ENCODE measurements at places on chromosomes 11 and 22.

DNA sequence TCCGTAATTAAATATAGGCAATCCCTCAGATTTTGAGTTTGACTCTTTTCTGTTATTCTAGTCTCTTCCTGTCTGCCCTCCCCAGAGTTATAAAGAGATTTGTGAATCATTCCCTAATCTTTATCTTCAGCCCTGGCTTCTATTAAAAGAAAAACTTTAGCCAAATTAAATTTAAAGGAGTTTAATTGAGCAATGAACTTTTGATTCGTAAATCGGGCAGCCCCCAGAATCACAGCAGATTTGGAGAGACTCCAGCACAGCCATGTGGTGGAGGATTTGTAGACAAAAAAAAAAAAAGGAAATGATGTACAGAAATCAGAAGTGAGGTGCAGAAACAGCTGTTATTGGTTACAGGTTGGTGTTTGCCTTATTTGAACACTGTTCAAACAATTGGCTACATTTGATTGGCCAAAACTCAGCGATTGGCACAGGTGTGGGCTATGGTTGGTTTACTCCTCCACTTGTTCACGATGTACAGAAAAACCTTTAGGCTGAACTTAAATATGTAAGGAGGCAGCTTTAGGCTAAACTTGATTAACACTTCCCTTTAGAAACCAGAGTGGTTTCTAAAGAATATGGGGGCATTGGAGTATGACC, 2.3 kb upstream of the ALKBH8 start:
- no peak for DNase-seq

DNA sequence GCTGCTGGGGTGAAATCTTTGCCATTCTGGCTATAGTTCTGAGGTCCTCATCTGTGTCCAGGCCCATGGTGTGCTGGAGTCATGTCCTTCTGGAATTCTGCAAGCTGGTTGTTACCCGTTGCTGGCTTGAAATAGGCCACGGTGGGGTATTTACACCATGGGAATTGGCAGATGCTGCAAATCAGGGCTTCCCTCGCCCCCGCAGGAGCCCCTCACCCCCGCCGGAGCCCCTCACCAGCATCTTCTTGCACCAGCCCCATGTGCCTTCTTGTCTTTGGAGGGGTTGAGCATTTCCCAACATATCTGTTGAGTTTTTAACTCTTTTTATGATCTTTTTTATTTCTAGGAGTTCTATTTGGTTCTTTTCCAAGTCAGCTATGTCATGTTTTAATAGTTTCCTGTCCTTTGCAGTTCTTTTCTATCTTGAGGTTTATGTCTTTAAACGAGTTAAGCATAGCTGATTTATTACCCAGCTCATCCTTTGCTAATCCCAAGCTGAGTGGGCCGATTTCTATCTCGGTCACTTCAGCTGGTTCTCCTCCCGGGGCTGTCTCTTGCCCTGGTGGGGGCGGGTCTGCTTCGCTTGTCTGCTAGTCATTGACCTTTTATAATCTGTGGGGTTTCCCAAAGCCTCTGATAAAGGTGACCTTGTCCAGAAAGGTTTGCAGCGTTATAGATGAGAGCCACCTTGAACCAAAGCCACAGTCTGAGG, 17.6 kb downstream of the ANO1 start:
- no peak for DNase-seq

- no peak for DNase-seq
These were observed 11.9 kb upstream of the ARHGAP42 start for GRCh38 chr11:100675115-100675650.

GRCh38 chr11:63909591-63910506, 7.1 kb downstream of the RCOR2 start:
- DNase-seq = no peak

GRCh38 chr11:68959465-68960293, 21.1 kb downstream of the MRGPRD start:
- DNase-seq = no peak

GRCh38 chr11:118342503-118343161, at the start of gene CD3D:
Gene CD3D (minus strand): TSS chr11:118342705. CDS start chr11:118342607, 98 bp downstream.
- DNase-seq = peak; percentile 40

GRCh38 chr11:107496011-107496410, 38.4 kb upstream of the CWF19L2 start:
- DNase-seq = no peak

DNA sequence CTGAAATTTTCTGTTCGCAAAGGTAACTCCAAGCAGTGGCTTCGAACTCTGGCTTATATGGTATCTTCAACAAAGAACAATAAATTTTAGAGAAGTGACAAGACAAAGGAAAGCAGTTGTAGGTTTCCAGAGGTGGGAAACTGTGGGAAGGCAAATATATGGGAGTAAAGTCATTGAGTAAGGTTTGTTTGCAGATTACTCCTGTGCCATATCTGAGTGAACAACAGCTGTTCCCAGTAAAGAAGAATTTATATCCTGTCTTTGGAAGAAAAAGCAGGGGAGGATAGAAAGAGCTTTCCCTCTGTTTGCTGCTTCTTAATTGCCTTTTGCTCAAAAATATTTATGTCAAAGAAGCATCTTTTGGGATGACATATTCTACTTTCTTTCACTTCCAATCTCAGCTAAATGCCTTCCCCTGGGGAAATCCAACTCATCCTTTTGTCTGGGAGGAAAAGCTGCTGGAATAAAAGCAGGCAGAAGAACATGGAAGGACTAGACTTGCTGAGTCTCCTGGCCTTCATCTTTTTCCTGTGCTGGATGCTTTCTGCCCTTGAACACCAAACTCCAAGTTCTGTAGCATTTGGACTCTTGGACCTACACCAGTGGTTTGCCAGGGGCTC, 10.4 kb upstream of the RCN1 start:
- no peak for DNase-seq

DNA sequence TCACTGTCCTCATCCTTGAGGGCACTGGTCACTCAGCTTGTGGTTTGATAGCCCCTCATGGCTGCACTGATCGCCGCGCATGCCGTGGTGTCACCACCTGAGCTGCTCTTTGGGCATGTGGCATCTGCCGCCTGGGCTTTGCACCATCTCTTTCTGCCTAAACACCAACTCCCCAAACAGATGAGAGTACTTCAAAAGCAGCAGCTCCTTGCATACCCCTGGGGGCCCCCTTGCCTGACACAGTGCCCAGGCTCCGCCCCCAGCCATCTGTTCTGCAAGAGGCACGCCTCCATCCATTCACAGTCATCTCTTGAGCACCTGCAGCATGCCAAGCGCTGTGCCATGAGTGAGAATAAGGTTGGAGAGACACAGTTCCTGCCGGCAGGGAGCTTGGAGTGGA, 104.5 kb upstream of the B3GAT1 start:
- no peak for DNase-seq

DNA sequence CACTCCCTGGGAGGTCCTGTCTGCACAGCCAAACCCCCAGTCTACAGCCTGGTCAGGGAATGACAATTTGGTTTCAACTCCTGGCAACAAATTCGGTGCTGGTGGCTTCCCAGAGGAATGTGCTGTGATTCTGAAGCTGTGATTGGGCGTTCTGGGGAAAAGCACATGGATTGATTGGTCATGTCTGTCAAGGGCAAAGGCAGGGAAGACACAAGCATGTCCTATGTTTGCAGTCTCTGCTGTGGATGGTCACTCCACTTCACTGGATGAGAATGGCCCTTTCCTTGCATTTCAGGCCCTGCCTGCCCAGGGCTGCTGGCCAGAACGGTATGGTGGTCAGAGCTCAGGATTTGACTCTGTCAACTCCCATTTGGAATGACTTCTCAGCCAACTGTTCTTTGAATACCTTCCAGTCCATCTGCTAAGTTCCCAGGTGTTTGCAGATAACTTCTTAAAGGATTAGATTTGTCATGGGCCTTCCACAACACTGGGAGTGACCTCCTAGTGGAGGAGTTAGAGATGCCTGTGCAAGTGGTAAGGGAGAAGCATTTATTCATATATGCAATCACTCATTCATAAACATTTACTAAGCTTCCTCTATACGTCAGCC, 42.7 kb downstream of the SGSM1 start:
- DNase-seq = no peak

DNA sequence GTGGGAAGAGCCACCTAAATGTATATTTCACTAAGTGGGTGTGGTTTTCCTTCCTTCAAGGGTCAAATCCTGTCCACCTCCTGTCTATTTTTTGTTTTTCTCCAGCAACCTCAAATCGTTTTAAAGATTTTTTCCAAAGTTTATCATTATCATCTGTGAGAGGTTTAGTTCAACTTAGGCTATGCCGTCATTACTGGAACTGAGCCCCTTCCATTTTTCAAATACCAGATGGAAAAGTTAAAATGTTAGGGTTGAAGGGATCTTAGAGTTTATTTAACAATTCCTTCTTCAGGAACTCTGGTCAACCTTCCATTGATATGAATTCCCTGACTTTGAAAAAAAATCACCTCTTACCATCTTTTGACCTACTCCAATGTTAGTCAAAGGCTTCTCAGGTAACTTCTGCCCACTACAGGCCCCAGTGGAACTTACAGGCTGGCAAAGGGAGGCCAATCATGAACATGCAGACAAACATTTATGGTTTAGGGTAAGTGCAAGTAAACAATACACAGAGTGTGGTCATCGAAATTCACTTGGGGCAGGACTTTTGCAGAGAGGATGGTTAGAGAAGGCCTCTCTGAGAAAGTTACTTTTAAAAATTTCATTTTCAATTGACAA, 45.2 kb downstream of the SYN3 start:
- no peak for DNase-seq

DNA sequence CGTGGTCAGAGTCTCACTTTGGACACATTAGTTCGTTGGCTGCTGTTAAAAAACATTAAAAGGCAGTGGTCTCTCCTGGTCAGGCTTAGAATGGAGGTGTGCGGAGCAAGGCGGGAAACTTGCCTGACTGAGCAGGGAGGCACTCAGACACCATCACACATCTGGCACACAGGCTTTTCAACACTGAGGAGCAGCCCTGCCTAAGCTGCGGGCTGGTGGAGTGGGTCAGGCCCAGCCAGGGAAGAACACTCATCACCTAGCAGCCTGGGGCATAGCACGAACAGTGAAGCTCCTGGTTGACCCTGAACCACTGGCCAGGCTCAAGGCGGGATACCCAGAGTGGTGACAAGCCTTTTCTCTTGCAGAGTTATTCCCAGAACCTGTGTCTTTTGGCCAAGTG, 4.2 kb downstream of the KAT5 start:
- DNase-seq = no peak

DNA sequence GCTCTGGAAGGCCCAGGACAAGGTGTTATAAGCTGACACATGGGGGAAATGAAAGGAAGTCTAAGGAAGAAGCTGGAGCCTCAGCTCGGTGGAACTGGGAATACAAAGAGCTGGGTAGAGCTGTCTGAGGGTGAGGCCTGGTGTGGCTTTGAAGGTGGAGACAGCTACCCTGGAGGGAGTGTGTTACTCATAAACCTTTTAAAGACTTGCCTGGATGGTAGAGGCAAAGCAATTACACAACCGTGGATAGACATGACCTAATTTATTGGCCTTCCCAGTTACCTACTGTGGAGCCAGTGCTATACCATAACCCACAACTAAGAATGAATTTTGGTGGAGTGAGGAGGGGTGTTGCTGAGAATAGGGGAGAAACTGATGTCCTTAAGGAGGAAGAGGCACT, 22.6 kb downstream of the EXPH5 start:
- no peak for DNase-seq

DNA sequence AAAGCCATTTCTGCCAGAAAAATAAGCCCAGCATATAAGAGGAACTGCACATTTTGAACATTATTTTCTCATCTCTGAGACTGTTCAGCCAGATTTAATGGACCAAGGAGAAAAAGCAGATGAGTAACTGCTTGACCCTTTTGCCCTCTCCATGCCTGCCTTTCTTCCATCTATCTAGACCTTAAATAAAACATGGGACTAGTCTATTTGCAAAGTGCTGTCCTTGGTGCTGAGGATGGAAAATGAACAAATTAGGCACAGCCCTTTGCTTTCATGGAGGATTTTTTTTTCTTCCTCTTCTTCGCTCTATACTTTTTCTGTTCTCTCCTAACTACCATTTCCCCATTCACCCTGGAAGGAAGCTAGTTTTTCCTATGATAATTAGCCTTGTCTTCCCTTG, 361.3 kb downstream of the GRM5 start:
- DNase-seq = no peak

- DNase-seq = no peak
These were observed 38.6 kb downstream of the PACSIN2 start for GRCh38 chr22:42976217-42976933.

- no peak for DNase-seq
These were observed 96.2 kb upstream of the SYT13 start for GRCh38 chr11:45382133-45382878.

DNA sequence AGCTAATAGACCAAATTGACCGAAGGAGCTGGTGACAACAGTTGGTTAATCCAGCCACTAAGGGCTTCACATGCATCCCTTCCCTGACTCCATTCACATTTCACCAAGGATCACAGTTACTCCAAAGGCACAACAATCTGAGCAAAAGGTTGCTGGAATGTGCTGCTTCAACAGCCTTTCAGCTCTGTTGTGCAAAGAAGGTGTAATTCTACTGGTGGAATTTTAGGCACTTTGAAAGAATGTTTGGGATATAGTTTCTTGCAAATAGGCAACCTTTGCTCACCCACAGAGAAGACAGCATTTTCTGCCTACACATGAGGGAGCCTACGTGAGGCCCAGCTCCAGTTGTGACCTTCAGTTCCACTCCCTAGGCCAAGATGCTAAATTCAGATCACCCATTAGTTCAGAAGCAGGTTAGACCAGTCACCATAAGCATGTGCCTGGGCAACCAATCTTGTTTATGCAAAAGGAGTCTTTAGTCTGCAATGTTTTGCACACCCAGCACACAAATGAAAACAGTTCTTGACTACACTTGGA, 21.6 kb upstream of the FCHSD2 start:
- DNase-seq = no peak

- DNase-seq = no peak
These were observed 2.3 kb downstream of the SHANK3 start for GRCh38 chr22:50674606-50675552.

GRCh38 chr11:131928992-131929391, 558.6 kb downstream of the NTM start:
- DNase-seq = no peak

GRCh38 chr11:110173811-110174644, 80.8 kb downstream of the ZC3H12C start:
- peak; percentile 42 for DNase-seq

GRCh38 chr11:7381937-7382336, 103.4 kb upstream of the OLFML1 start:
- DNase-seq = no peak

DNA sequence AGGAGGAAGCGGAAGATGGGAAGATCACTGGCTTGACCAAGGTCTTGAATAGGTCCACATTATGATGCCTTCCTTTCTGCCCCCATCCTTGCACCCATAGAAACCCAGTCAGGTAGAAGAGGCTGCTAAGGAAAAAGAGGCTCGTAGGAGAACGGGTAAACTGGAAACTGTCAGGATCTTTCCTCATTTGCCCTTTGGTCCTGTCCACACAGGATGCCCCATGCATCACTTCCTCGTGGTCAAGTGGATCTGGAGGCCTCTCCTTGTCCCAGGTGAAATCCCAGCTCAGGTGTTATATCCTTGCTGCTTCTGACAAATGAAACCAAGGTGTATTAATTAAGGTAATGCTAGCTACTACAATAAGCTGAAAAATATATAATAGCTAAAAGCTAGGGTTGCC, 8.0 kb upstream of the ZBTB16 start:
- DNase-seq = no peak

DNA sequence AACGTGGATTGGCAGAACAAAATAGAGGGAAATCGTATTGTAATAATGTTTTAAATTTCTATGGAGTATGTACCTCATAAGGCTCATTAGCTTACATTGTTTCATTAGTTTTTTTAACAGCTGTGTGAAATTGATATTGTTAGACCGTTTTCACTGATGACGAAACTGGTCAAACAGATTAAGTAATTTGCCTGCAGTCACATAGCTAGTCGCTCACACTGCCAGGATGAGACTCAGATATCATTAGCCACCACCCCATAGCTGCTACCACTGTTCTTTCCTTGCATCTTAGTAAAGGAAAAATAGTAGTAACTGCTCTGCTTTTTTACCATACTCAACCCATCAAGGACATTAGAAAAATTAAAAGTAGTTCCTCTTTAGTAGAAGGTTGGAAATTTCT, 64.0 kb downstream of the DKK3 start:
- DNase-seq = no peak

All from stimulated activated CD8-positive, alpha-beta memory T cell treated with anti-CD3 and anti-CD28 coated beads, Interleukin-15, amount 100 ng/mL, for 1 hour (primary cell).